ENCODE measurements at places on chromosomes 5 and 9.
A peak's percentile ranks its signal among the peaks of the same experiment; 100 is the strongest.

GRCh38 chr5:78339617-78340436 is 20.6 kb upstream of the SCAMP1 start:
- DNase-seq, result no peak

GRCh38 chr9:83199240-83199639 is 136.3 kb upstream of the RASEF start:
- DNase-seq, result peak; percentile 90

DNA sequence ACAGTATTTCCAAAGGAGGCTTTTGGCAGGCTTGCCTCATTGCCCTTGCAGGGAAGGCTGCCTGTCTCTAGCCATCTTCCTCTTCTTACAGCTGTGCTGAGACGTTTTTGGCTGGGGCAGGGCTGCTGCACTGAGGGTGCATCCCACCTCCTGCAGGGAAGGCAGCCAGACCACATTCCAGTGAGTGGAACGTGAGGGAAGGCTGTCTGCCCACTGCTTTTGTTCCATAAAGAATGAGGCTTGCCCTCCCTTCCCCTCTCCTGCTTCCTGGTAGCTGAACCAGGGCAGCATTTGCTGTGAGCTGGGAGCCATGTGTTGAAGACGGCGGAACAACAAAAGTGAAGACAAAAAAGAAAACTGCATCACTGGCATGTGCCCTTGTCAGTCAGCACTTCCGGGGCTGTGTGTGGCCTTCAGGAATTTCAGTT is 16.8 kb downstream of the MGAT1 start:
- no peak for DNase-seq

DNA sequence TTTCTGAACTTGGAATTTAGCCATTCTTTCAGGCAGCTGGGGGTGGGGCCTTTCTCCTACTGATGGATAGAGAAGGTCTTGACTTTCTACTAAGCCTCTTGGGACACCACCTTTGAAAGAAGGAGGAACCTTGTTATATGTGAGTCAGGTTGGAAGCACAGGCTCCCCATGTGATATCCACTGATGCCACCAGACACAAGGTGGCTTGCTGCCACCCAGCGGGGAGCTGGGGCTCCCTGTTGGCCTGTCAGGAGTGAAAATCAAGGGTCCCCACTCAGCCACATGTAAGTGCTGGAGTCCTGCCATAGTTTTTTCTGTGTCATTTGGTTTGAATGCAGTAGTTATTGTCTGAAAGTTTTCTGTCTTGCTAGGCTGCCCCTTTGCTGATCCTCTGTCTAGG is 252.4 kb upstream of the NFIL3 start:
- no peak for DNase-seq

DNA sequence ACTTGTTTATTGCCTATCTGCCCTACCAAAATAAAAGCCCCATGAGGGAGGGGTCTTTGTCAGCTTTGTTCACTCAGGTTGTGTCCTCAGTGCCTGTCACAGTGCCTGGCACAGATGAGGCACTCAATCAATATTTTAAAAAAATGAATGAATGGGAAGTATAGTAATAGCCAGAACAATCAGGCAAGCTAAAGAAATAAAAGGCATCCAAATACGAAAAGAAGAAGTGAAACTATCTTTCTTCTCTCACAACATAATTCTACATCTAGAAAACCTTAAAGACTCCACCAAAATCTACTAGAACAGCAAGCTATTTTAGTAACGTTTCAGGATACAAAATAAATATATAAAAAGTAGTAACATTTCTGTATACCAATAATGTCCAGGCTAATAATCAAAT is 37.8 kb upstream of the C5orf63 start:
- DNase-seq, result no peak

DNA sequence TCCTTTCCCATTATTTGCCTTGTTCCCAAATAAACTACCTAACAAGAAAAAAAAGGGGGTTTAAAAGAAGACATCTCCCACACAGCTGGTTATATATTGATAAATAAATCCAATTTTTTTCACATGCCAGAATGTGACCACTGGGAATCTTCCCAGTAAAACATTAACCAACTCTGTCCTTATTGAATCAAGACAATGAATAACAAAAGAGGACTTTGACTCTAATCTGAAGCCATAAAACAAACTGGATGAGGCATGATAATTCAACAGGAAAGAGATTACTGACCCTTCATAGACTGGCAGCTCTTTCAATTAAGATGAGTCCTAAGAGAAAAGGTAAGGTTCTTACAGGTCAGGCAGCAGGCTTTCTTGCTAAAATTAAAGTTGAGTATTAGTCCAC is 165.8 kb upstream of the CDH6 start:
- DNase-seq, result no peak

DNA sequence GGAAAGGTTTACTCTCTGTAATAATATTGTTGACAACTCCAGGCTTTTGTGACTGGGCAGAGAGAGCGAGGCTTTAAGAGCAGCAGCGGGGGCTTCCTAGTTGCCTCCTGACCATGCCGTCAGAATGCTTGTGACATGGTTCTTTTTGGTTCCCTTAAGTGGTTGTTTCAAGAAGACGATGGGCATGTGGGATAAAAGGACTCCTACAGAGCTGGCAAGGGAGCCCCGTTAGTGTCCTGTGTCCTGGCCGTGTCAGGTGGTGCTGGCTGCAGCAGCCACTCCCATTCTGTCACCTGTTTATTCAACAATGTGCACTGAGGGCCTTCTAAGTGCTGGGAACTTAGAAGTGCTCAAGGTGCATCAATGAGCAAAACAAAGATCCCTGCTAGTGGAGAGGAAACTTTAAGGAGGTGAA is 19.7 kb downstream of the LCP2 start:
- no peak for DNase-seq

DNA sequence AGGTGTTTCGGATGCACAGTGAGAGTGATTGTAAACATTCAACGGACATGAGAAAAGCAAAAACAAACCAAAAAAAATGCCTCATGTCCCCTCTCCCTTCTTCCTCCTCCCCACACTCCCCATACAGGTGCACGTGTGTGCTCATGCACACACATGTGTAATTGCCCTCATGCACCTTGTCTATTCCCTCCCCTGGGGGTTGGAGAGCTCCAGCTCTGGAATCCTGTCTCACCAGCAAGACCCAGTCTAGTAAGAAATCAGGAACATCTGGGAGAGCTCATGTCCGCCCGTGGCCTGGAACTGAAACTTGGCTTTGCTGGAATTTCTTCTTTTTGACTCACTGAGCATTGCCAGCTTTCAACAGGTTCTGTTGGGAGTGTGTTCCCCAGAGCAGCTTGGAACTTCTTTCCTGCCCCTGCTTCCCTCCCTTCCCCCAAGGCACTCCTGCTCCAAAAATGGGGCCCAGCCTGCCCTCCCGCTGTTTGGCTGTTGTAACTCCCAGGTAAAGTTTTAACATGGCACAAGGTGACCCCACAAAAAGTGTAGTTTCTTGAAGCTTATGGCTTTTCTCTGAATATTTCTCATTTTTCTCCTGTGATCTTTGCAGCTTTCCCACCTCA is 190.1 kb downstream of the NR3C1 start:
- DNase-seq, result no peak
